ENCODE measurements at places on chromosomes 1 and 21.

GRCh38 chr1:165053351-165053750 is 303.2 kb downstream of the LMX1A start:
- no peak for DNase-seq

DNA sequence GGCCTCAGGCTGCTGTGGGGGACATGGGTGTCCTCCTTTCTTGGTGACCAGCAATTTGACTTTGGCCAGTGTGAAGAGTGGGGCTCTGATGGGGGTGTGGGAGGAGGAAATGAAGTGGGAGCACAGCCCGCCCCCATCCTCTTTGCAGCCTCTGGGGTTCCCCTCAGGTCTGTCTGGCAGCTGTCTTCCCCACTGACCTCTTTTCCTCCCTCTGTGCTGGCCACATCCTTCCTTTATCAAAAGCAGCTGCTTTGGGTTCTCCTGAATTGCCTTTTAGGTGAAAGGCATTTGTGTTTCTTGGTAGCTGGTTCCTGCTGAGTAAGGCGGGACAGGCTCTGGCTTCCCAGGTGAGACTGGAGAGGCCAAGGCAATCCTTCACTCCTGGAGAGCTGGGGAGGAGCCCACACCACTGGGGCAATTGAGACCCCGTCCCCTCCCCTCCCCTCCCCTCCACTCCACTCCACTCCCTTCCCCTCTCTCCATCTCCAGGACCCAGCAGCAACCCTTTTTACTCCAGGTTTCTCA is 24.9 kb downstream of the PCAT6 start:
- no peak for DNase-seq

DNA sequence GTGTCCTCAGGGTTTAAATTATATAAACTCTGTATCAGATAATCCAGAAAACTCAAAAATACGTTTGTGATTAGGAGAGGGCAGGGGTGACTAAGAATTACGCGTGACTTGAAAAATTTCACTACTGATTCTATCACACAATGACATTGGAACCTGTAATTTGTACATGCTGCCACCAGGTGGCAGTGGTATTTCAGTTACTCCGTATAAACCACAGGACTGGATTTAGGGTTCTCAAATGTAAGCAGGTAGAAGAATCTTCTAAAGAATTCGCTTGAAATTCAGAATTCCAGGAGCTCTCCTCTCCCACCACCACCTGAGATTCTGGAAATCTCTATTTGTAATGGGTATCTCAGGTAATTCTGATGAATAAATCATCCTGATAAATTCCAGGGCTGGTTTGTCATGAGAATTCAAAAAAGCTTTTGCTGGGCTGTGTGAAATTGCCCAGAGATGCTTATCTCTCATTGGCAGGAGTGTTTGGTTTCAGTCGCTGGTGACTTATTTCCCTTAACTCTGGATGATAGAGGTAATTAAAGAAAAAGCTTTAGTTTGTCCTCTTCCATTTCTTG is 1.7 kb upstream of the KRTAP7-1 start:
- no peak for DNase-seq

- no peak for DNase-seq
Measured at GRCh38 chr21:42782723-42783242, 96.6 kb downstream of the WDR4 start.

DNA sequence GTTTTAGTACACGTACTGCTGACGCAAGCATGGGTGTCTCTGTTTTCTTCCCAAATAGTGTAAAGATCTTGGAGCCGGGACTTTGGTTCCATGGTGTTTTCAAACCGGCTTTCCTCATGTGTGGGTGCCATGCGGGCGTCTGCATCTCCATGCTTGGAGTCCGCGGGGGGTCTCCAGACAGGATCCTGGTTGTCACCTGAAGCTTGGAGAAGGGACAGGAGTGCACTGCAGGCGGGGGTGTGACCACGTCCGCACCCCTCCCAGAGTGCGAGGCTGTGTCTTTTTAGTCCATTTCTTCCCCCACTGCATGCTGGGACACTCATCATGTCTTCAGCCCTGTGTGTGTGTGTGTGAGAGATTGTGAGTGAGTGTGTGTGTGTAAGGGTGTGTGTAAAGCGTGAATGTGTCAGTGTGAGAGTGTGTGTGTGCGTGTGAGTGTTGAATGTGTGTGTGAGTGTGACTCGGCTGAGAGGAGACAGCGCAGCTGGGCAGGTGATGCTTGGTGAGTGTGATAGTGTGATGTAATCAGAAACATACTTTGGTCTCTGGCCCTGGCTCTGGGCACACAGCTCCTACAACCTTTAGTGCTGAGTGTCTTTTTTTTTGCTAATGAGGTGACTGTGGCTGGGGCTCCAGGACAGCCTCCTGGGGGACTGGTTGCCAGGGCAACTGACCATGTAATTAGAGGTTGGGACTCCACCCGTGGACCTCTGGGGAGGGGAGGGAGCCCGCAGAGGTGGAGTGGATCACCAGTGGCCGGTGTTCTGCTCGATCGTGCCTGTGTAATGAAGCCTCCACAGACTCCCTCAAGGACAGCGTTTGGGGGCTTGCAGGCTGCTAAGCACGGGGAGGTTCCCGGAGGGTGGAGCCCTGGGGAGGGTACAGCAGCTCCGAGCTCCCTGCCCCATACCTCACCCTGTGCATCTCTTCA is 55.1 kb downstream of the AGPAT3 start:
- DNase-seq: no peak

DNA sequence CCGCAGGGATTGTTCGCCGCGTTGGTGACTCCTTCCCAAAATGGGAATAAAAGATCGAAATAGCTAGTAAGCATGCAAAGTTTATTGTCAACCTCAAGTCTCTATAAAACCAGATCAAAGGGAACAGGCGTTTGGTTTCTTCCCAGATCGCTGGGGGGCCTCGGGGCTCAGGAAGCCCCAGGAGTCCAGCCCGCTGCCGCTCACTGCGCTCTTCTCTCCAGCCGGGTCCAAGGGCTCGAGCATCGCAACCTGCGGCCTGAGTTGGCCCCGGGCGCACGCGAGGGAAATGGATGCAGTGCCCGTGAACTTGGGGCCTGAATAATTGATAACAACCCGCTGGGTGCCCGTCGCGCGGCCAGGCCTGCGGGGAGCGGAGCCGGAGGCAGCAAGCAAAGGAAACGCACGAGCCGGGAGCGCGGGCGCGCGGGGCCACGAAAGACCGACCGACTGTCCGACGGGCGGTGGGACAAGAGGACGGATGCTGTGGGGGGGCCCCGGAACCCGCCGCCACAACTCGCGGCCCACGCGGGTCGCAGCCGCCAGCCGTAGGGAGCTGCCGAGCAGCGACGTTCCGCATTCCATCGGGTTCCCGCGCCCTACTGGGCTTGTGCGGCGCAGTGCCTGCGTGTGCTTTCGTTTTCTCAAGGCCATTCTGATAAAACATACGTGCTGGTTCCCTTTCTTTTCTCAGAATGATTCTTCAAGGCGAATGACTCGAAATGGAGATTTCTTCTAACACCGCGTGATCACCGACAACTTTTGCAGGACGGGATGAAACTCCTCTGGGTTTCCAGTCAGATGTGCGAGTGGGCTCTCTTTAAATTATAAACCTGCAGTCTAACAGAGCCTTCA is 14.0 kb upstream of the ALX3 start:
- DNase-seq: no peak

- no peak for DNase-seq
Measured at GRCh38 chr1:57839526-57839925, 415.7 kb upstream of the DAB1 start.

DNA sequence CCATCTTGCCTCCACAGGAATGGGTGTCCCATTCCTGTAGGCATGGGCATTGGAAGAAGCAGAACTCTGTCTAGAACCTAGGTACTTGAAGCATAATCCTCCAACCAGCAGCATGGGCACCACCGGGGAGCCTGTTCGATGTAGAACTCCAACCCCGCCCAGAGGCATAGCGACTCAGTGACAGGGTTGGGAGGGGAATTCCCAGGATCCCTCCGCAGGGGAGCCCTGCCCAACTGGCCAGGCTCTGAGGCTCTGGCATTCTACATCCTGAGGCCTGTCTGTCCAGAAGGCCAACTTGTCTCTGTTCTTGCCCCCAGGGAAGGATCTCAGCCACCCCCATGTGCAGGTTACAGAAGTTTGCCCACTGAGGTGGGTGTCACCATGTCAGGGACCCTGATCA is 38.2 kb downstream of the CACNA1S start:
- DNase-seq: no peak

GRCh38 chr1:117985973-117986372 is 56.4 kb downstream of the WDR3 start:
- no peak for DNase-seq

DNA sequence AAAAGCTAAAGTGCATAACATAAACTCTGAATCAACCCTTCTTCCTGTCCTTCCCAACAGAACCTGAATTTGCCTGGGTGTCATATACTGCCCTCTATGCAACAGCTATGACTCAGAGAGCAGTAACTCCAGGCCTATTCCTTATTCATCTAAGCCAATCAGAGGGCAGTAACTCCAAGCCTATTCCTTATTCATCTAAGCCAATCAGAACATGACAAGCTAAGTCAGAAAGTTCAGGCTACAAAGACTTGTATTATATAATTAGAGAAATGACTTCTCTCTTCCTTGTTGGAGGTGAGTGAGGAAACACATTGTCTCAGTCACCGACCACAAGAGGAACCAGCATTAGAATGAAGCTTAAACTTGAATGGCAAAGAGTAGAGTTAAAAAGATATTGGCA is 26.2 kb upstream of the TADA1 start:
- no peak for DNase-seq

DNA sequence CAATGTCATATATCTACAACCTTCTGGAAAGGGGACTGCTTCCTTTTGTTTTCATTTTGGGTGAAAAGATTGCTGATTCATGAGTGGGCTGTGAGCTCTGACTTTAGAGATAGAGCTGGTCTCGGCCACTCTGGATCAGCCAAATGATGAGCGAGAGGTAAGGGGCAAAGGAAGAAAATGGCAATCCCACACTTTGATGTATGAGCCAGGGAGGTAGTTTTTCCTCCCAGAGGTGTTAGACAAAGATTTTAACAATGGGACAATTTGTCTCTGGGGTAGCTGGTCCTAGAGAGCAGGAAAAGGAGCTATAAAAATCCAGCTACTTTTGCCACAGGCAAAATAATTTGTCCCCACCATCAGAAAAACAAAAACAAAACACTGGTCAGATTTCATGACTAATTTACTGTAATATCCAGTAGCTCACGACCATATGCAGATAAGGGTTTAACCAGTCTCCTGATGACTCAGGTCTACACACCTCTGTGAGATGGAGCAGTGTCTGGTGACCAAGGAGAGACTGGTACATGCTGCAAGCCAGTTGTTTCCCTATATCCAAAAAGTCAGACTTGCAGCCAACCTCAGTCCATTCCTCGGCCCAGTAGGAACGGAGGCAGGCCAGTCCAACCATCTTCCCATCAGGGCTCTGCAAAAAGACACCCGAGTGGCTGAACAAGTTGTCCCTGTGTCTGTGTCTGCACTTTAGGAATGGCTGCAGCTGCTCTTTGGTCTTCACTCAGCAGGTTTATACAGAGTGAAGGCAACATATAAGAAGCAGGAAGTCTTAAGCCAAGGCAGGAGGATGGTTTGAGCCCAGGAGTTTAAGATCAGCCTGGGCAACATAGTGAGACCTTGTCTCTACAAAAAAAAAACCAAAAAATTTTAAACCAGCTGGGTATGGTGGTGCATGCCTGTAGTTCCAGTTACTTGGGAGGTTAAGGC is 29.2 kb downstream of the DNASE2B start:
- no peak for DNase-seq

All from esophagus squamous epithelium (tissue), 5 donors.